ENCODE measurements at places on chromosomes 7 and 10. TPM values are rescaled to one million over a fixed set of nuclear protein-coding genes. Genes with fewer than 3 reads are reported as not detected.

TIMM23 gene
- polyA plus RNA-seq, result 54.9 TPM

DNA sequence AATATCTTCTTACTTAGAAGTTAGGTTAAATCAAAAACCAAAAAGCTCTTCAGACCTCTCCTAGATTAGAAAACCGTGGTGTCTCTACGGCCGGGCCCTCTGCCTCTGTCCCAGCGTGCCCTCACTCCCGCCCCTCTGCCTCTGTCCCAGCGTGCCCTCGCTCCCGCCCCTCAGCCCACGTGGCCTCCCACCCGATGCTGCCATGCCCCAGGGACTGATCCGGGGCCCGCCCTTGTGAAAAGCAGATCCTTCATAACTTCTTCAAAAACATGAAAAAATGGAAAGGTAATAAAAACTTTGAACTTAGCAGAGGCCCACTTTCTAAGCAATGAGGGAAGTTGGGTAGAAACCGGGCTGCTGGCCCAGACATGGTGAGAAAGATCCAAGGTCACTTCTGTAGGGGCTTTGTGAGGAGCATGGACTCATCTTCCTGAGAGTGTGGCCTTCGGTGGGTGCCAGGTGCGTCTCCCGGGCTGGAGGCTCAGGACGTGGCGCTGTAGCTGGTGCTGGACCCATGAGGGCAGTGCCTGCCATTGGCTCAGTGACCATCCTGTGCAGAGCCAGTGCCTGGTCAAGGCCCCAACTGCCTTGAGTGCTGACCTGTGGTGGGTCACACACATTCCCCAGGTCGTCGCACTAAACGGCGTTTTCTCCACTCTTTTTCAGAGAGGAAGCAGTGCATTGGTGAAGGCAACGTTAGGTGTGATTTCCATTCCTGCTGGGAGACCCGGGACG is 4.9 kb upstream of the DPYSL4 start:
- H3K36me3 ChIP-seq, result no peaks in the 10 kb centered on the region
- peaks cover 70% of the 10 kb centered on the region for H3K27me3 ChIP-seq
- H3K27ac ChIP-seq, result no peak overlapping the region
- H3K4me3 ChIP-seq, result no peak overlapping the region

FKBP14 gene
- polyA plus RNA-seq, result 36.7 TPM

DNA sequence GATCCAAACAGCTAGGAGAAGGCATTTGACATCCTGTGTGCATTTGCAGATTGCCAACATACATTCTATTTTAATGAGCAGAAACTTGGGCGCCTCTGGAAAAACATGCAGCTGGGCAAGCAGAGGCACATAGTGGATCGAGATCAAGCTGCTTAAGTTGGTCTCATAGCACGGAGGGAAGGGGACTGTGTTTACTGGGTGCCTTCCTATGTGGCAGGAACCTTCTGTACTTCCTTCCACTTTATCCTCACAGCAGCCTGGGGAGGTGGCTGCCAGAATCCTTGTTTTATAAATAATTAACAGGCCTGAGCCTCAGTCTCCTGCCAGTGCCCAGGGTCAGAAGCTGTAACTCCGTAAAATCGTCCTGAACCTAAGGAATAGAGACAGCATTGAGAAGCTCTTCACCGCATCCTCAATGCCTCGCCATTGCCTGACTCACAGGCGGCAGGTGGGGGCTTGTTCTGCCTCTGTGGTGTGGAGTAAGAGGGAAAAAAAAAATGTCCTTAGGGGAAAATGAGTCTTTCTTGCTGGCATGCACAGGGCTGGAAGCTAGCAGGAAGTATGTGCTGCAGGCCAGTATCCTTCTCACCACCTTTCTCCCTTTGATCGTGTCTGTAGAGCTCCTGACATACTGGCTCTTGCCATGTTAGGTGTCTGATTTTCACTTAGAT is 6.2 kb downstream of the VWA2 start:
- H3K4me1 ChIP-seq, result no peaks in the 10 kb centered on the region
- no peaks in the 10 kb centered on the region for H3K36me3 ChIP-seq
- no peak overlapping the region for H3K4me3 ChIP-seq
- H3K27me3 ChIP-seq, result peaks cover 40% of the 10 kb centered on the region

PRLHR gene
- polyA plus RNA-seq, result 0.04 TPM

VWA2 gene
- polyA plus RNA-seq, result 0.23 TPM

- no peak overlapping the region for H3K4me3 ChIP-seq
- peaks cover 4% of the 10 kb centered on the region for H3K27me3 ChIP-seq
- no peak for DNase-seq
These were observed 158.2 kb upstream of the FOXK1 start for GRCh38 chr7:4523873-4524272.

PARD3 gene
- 52.6 TPM for polyA plus RNA-seq

RAPGEF5 gene
- polyA plus RNA-seq, result 11.2 TPM
